ENCODE measurements at places on chromosomes 7 and 10.

DNA sequence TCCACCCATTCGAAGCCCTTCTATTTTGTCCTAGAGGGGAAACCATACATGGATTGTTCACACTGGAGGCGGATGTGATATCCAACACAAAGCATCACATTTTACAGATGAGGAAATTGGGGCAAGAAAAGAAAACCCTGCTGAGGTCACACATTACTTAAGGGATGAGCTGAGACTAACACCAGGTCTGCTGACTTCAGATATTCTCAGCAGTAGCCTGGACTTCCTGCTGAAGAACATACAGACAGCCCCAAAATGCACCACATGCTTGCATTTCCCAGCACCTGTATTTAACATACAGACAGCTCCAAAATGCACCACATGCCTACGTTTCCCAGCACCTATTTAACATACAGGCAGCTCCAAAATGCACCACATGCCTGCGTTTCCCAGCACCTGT is 11.2 kb downstream of the GIMAP5 start:
- no peak for DNase-seq

DNA sequence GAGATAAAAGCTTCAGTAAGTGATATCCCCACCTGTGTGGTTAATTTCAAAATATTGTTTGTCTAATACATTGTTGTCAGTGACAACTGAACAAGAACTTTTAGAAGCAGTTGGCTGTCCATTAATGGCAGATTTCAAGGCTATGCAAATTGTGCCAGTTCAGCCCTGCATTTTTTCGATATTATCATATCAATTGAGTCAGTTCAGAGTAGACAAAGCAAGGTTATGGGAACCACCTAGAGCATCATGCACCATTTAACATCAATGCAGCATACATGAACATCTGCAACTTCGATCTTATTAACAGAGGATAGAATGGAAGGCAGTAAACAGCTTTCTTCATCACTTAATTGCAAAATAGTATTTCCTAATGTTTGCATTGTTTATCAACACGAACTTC is 180.7 kb upstream of the KAT6B start:
- no peak for DNase-seq

GRCh38 chr10:90977855-90978486 is 57.1 kb upstream of the ANKRD1 start:
- DNase-seq: no peak

- DNase-seq: no peak
Measured at GRCh38 chr10:61721431-61721830, 58.7 kb downstream of the CABCOCO1 start.

- DNase-seq: no peak
Measured at GRCh38 chr7:41869596-41869995, 166.7 kb upstream of the INHBA start.

GRCh38 chr7:141700848-141701371 is 1.1 kb downstream of the DENND11 start:
- no peak for DNase-seq

- DNase-seq: no peak
Measured at GRCh38 chr7:19248681-19249080, 103.5 kb upstream of the FERD3L start.

DNA sequence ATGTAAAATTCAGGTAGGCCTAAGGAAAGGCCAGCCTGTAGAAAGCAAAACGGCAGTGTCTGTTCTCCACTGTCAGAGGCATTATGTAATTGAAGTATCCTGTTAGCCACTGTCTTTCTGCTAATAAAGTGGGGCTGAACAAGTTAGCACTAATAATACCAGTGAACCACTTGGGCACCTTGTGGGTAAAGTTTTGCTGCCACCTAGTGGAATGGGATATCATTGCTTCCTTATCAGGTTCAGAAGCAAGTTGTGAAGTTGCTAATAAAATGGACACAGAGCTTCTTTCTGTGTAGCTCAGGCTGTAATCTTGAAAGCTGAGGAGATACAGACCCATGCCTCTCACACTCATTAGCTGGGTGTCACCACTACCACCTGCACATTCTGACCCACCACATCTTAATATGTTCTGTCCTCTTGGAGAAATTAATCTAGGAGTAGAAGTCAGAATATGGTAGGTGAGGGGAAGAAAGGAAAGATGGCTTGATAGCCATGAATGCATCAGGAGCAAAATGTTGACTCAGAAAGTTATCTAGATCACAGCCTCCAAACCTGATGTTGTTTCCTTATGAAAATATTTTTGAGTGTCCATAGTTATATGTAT is 175.1 kb downstream of the SEPTIN7 start:
- no peak for DNase-seq

DNA sequence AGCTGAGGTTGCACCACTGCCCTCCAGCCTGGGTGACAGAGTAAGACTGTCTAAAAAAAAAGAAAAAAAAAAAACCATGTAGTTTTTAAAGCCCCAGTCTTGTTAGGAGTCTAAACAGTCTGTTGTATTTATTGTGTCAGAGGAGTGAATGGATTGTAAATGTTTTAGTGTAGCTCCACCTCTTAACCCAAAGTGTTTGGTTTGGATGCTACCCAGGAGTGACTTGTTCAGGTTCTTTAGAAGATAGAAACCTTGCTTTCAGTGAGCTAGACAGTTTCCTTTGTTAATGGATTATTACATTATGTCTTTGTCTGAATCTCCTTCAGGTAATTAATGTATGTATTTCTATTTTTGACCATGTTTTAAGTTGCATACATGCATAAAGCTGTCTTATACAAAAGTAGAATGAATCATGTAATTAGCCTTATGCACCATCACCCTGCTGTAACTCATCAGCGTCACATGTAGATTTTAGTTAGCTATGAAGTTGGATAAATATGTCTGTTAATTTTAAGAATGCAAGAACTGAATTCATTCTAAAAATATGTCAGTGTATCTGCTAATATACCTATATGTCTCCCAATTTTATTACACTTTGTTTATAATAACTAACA is 97.7 kb downstream of the TAF3 start:
- DNase-seq: no peak

DNA sequence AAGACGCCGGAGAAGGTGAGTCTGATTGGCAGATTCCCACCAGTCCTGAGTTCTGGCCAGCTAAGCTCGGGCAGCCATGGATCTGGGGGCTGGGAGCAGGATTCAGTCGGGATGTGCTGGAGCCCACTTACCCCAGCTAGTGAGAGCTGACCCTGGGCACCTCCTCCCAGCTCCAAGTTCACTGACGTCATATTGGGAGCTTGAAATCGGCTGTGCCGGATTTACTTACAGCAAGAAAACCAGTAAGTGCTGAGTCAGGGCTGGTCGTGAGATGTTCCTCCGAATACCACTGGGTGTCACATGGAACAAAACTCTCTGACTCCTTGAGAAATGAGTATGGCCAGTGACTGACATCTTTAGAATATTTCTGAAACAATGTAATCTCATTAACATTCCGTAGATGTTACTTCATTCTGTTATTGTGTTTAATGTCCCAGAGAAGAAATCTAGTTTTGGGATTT is 621.2 kb downstream of the SDK1 start:
- no peak for DNase-seq

DNA sequence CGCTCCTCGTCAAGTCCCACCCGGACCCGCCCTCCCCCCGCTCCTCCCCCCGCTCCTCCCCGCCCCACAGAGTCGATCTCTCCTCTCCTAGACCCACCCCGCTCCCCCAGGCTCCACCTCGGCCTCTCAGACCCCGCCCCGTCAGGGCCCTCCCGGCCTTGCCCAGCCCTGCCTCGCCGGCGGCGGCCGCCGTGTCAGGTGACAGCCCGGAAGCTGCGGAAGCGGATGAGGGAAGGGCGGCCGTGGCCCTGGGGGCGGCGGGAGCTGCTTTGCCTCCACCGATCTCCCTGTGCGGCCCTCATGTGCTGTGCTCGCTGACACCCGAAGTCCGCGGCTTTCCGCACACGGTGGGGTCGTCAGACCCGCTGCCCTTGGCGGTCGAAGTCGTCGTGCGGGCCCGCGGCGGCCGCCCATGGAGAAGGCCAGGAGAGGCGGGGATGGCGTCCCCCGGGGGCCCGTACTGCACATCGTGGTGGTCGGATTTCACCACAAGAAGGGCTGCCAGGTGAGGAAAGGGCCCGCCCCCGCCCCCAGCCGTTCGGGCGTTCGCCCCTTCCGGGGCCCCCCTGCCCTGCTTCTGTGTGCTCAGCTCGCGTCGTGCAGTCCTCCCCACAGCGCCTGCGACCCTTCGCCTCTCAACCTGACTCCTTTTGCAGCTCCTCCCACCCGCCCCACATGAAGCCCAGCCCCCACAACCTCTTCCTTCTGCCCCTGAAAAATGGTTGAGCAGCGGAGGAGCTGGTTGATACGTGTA is at the start of gene AVL9:
Gene AVL9 (plus strand): TSS at position 192 of the 754 bp plus-strand sequence. CDS start 221 bp downstream, at position 413.
- peak; percentile 97 for DNase-seq

GRCh38 chr7:93964813-93965212 is 39.3 kb downstream of the BET1 start:
- DNase-seq: no peak

DNA sequence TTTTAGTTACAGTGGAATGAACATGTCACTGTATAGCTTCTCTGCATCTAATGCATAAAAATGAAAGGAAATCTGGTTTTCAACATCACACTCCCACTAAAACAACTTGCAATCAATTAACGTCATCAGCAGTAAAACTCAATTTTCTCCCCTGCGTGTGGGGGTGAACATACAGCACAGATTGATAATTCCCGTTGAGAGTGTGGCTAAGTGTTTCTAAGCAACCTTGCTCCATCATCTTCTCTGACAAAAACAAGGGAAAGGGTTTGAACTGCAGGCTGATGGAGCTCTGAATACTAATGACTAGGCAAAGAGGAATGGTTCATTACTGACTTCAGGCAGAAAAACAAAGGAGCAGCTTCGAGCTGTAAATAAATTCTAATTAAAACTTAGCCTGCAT is 238.3 kb downstream of the PARD3 start:
- no peak for DNase-seq

GRCh38 chr7:70557338-70557737 is 574.6 kb upstream of the GALNT17 start:
- DNase-seq: no peak

- no peak for DNase-seq
Measured at GRCh38 chr7:92695308-92696261, 105.4 kb upstream of the FAM133B start.

GRCh38 chr7:148481147-148481526 is 109.4 kb upstream of the C7orf33 start:
- no peak for DNase-seq

GRCh38 chr7:39446546-39446945 is 119.7 kb upstream of the YAE1 start:
- no peak for DNase-seq

GRCh38 chr10:70034232-70034631 is 18.4 kb upstream of the MACROH2A2 start:
- DNase-seq: no peak

DNA sequence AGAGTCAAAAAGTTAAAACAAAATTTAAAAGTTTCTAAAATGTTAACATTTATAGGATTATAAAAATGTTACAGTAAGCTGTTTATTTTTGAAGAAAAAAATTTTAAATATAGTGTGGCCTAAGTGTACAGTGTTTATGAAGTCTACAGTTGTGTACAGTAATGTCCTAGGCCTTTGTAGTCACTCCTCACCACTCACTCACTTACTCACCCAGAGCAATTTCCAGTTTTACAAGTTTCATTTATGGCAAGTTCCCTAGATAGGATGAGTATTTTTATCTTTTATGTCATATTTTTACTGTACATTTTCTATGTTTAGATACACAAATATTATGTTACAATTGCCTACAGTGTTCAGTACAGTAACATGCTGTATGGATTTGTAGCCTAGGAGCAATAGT is 419.9 kb downstream of the ARL4A start:
- no peak for DNase-seq

DNA sequence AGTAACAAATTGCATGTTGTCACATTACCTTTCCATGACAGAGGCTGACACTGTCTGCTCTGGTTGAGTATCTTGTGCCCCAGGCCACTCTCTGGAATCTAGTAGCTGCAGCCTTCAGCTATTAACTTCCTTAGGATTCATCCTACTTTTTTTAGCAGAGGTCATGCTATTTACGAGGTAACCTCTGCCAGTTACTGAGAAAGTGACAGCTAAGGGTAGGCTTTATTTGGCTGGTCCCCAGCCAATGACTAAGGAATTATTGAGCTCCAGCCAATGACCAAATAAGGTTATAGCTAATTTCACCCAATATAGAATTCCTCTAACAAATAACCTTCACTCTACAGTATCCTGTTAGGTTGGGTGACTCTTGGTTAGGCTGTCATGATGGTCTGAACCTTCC is 1361.7 kb downstream of the XPNPEP1 start:
- DNase-seq: no peak

GRCh38 chr7:17408245-17408903 is 109.9 kb downstream of the AHR start:
- DNase-seq: no peak
